Hematopoietic multipotent progenitor cell treated with erythropoietin and hydrocortisone succinate and interleukin-3 and kit ligand, for 15 days (in vitro differentiated cells): ENCODE measurements at places on chromosomes 12 and 14.
A peak's percentile ranks its signal among the peaks of the same experiment; 100 is the strongest.

DNA sequence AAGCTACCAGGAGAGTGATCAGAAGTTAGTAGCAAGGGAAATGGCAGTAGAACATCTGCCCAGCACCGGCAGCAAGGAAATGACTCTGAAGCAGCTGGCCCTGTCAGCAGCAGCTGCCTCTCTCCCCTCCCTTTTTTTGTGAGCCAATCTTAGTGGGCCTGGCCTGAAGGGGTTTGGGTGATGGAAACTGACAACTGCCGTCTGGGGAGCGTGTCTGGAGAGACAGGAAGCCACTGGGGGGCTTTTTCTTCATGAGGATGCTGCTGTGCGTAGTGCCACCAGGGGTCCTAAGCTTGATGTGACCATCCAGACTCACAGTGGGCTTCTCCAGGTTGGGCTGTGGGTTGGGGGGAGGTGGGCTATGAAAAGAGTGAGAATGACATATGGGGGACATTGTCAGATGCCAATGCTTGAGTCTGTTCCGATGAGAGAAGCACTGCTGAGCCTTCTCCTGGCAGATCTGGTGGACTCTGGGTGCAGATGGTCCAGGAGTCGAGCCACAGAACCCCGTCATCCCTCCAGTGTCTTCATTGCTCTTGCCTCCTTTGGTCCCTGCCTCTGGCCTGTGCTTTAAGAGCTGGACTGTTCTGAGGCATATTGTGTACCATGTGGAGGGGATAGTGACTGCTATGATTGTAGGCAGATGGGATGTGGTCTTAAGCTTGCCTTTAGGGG, 87.6 kb upstream of the HIF1A start:
- DNase-seq = no peak

- DNase-seq = no peak
Measured at GRCh38 chr12:106907411-106907810, 48.3 kb upstream of the TMEM263 start.

GRCh38 chr14:79515158-79515557, 696.1 kb downstream of the DIO2 start:
- no peak for DNase-seq

DNA sequence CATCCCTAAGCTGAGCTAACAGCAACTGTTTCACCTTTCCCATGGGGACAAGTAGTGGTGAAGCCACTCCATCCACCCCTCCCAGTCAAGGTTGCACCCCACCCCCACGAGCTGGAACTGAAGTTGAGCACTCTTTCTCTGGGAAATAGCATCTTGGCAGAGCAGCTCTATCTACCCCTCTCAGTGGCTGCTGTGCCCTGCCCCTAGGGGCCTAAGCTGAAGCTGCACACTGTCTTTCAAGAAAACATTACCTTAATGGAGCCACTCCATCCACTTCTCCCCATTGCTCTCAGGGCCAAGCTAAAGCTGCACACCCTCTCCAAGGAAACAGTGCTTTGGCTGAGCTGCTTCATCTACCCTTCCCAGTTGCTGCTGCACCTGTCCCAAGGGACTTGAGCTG, 170.6 kb upstream of the CCDC196 start:
- no peak for DNase-seq

GRCh38 chr12:97940629-97941028, 478.0 kb downstream of the RMST start:
- no peak for DNase-seq

- DNase-seq = no peak
Measured at GRCh38 chr12:113082486-113083148, 26.1 kb downstream of the DTX1 start.

DNA sequence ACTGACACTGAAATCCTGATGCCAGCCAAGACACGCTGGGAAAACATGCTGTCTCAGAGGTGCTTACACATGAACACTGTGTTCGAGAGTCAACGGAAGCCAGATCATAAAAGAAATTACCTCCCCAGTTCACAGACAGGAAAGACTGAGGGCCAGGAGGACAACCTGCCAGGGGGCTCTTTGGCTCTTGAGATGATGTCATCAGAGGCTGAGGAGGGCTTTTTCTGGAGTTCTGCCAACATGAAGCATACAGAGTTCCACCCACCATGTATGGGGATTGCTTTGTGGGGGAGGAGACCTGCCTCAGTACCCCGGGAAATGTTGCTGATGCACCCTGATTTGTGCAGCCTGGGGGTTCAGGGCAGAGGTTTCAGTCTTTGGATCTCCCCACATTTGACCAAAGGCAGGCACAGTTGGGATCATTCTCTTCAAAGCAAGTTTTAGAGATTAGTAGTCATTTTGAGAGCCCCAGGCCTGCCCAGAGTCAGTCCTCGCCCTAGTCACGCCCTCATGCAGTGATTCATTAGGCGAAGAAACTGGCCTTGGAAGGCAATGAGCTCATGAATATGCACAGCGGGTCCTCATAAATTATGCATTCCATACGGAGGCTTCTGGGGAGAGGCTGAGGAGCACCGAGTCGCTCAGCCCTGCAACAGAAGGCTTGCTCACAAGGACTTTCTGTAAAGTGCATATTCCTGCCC, 34.9 kb upstream of the EML1 start:
- DNase-seq = no peak

DNA sequence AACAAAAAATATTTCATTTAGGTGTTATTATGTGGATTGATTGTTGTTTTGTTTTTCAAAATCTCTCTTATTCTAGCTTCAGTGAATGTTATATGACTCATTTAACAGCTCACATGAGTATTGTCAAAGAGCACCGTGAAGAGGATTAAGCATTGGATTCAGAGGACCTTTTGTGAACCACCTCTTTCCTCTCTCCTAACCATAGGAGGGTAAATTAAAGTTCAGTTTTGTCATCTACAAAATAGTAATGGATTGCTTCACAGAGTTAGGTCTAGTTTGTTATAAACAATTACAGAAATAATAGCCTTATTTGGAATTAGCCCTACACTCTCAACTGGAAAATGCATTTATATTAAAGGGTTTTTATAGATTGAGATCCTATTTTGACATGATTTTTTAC, 962 bp upstream of the KERA start:
- no peak for DNase-seq

GRCh38 chr14:54166049-54166950, 209.7 kb upstream of the BMP4 start:
- no peak for DNase-seq

- no peak for DNase-seq
Measured at GRCh38 chr12:18422871-18423270, 161.6 kb downstream of the PIK3C2G start.

- DNase-seq = no peak
Measured at GRCh38 chr12:98466640-98467400, 48.6 kb upstream of the TMPO start.

- DNase-seq = no peak
Measured at GRCh38 chr14:64117671-64118402, 176.3 kb downstream of the ESR2 start.

GRCh38 chr12:107129315-107129930, 36.1 kb upstream of the CRY1 start:
- DNase-seq = no peak

- no peak for DNase-seq
Measured at GRCh38 chr14:63032076-63032475, 13.2 kb downstream of the KCNH5 start.

- DNase-seq = no peak
Measured at GRCh38 chr12:54356228-54356627, 8.1 kb downstream of the GPR84 start.

GRCh38 chr12:90858252-90858651, 96.7 kb downstream of the CCER1 start:
- DNase-seq = no peak

GRCh38 chr14:101854366-101854765, 92.9 kb downstream of the PPP2R5C start:
- no peak for DNase-seq

- no peak for DNase-seq
Measured at GRCh38 chr12:106139422-106140171, 843 bp upstream of the NUAK1 start.

GRCh38 chr12:52245962-52246569, 13.0 kb downstream of the KRT7 start:
- no peak for DNase-seq

GRCh38 chr14:106879241-106879640, 1352.9 kb downstream of the TMEM121 start:
- DNase-seq = peak; percentile 79

- DNase-seq = peak; percentile 89
Measured at GRCh38 chr14:74860899-74861733, 14.8 kb downstream of the PROX2 start.

- no peak for DNase-seq
Measured at GRCh38 chr12:63787306-63787705, 7.6 kb downstream of the RXYLT1 start.

DNA sequence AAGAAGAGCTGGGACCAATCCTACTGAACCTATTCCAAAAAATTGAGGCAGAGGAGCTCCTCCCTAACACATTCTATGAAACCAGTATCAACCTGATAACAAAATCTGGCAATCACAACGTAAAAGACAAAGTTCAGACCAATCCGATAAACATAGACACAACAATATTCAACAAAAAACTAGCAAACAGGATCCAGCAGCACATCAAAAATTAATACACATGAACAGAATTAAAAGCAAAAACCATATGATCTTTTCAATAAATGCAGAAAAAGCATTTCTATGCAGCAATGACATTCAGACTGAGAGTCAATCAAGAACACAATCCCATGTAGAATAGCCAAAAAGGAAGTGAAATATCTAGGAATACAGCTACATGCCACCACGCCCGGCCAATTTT, 7.0 kb upstream of the CLEC14A start:
- no peak for DNase-seq

- DNase-seq = no peak
Measured at GRCh38 chr14:99207456-99207855, 64.5 kb downstream of the BCL11B start.

DNA sequence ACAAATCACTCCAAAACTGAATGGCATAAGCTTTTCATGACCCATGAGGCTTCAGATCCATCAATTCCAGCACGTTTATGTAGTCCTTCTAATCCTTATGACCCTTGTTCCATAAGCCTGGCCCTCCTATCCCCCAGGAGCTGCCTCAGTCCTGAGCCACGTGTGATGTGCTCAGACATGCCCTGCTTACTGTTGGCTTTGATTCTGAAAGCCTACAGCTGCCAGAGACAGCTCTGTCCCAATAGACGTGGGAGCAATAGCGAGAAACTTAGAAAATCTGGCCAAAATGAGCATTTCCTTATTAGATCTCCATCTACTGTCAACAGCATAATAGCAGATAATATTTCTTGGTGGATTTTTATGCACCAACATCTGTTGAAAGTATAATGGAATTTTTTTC, 33.2 kb downstream of the DUSP6 start:
- no peak for DNase-seq

- no peak for DNase-seq
Measured at GRCh38 chr12:106247674-106248311, at the start of gene CKAP4. Gene CKAP4 (minus strand): TSS chr12:106248020. CDS start chr12:106247851, 169 bp downstream.

DNA sequence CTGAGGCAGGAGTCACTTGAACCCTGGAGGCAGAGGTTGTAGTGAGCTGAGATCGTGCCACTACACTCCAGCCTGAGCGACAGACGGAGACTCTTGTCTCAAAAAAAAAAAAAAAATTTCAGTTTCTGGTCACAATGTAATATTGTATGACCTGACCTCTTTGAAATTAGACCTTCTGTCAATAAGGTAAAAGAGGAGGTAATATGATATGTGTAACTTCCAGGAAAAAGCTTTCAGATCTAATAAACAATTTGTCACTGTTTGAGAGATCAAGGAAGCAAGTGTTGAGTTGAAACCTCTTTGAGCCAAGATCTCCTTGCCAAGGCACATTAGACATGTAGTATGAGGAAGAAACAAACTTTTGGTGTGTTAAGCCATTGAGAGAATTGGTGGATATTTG, 101.7 kb upstream of the ATF7IP start:
- no peak for DNase-seq

DNA sequence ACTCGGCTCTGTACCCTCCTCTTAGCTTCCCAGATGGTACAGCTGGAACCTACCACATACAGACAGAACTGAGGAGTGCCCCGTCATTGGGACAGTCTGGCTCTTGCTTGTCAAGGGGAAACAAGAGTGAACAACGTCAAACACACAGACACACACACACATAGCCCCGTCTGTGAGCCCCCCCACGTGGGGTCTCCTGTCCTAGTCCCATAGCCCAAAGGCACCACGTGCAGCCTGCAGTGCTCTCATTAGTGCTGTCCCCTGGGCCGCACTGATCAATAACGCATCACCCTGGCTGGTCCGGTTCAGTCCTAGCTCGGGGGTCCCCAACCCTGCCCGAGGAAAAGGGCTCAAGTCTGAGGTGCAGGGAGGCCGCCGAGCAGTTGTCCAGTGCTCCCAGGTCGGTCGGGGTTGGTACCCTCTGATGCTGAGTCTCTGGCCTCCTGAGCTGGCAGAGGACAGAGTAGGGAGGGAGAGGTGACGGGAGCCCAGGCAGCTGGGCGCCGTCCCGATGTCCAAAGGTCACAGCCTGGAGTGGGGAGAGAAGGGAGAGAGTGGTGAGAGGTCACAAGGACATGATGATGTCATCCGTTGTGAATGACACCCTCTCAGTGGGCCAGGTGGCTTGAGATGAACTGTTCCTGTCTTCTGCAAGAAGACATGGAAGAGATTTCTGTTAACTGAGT, 105.4 kb upstream of the NOS1 start:
- DNase-seq = no peak

GRCh38 chr12:116547955-116548501, 11.2 kb upstream of the MAP1LC3B2 start:
- no peak for DNase-seq

GRCh38 chr12:6146951-6147350, 22.5 kb upstream of the VWF start:
- no peak for DNase-seq

DNA sequence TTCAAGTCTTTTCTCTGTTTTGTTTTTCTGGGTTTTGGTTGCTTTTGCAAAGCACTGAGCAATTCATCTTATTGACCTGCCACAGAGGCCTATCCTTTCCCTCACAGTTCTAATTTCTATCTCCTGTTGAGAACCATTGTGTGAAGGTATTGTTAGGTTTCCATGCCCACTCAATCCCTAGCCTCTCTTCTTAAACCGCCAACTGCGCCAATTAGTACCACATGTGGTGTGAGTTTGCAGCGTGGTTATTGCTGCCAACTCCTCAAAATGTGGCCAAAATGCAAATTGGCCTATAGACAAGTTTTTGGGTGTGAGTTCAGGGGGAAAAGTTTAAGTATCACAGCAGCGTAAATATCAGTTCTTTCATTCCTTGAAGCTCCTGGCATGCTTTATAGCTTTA, 232.6 kb downstream of the FLRT2 start:
- no peak for DNase-seq

DNA sequence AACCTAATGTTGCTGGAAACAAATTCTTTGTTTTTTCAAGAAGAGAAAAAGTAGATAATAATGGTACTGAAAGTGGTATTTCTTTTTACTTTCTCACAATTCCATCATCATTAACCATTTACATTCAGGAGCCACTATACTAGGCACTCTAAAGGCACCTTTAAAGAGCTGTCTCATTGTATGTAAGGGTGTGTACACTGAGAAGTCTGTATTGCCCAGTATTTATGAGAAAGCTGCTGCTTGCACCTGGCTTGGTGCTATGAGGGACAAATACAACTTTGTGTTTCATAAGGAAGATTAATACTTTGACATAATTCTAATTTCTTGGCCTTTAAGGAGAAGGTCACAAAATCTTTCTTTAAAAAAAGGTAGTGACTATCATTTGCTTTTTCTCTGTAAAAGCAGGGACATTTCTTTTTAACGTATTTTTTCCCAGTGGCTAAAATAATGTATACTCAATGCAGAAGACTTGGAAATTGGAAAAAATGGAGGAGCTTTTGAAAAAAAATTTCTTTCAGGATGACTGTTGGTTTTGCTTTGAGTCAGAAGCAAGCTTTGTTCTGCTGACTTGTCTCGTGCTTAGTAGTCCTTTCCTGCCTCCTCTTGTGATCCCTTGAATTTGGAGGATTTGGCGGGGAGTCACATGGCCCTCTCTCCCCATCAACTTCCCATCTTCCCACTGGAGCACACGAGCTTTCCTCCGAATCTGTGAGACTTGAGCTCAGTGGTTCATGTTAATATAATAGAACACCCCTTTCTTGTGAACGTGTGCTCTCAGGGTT, 50.1 kb downstream of the RASSF3 start:
- DNase-seq = no peak
